ENCODE measurements at places on chromosomes 5 and 9. TPM values are rescaled to one million over a fixed set of nuclear protein-coding genes. Genes with fewer than 3 reads are reported as not detected.

The THBS4 gene
- total RNA-seq = 0.16 TPM

The FBXL7 gene
- 2.0 TPM for total RNA-seq

The AGXT2 gene
- total RNA-seq = not detected

The CNTNAP3 gene
- 8.5 TPM for total RNA-seq

The PCDHGB1 gene
- 0.92 TPM for total RNA-seq

Data from esophagus mucosa (tissue), 1 donor.